ENCODE measurements at places on chromosomes 2 and 18.

DNA sequence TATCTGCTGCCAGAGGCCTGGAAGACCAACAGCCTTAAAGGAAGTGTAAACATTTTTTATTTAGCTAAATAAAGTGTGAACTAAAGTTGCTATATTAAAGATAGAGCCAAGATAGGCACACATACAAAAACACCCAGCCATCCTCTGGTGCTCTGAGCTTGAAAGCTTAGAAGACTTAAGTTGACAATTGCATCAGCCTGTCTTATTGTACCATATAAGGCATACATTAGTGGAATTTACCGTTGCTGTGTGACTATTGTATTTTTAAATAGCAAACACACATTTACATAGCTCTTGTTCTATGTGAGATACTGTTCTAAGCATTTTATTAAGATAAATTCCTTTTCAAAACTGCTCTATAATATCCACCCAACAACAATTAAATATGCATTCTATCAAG is 736.6 kb upstream of the ZEB2 start:
- no peak for DNase-seq

DNA sequence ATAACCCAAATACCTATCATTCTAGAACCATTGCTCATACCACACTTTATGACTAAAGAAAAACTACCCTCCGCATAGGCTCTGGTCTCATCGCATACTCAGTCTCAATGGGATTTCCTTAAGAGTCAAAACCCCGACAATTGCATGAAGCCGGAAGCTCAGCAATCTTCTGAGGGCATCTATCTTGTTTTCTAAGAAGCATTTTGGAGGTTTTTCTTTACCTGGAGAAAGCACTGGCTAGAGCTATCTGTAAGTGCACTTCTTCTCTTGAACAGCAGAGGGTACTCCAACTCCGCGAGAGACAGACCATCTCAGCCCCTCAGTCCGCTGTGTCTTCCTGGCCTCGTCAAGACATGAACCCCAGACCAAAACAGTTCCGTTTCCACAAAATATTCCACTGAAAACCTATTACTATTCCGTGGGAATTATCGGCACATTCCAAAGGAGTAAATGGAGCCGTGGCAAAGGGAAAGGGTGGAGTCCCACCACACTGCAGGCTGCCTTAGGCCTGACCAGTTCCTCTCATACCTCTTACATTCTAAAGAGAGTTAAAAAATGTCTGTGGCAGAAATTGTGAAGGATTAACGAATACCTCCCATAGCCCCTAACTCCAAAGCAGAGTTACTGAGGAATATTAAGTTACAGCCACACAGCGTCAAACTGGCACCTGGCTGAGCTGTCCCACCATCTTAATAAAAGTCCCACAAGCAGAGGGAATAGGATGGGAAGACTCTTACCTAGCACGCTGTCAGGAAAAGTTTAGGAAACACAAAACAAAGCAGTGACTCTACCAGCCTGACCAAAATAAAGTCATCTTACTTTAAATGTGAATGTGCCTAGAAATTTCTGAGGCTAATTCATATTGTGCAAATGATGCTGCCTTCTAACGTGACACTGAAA is 325.6 kb upstream of the VRK2 start:
- DNase-seq, result no peak

GRCh38 chr2:197211881-197212342 is 98.7 kb downstream of the ANKRD44 start:
- DNase-seq, result no peak

DNA sequence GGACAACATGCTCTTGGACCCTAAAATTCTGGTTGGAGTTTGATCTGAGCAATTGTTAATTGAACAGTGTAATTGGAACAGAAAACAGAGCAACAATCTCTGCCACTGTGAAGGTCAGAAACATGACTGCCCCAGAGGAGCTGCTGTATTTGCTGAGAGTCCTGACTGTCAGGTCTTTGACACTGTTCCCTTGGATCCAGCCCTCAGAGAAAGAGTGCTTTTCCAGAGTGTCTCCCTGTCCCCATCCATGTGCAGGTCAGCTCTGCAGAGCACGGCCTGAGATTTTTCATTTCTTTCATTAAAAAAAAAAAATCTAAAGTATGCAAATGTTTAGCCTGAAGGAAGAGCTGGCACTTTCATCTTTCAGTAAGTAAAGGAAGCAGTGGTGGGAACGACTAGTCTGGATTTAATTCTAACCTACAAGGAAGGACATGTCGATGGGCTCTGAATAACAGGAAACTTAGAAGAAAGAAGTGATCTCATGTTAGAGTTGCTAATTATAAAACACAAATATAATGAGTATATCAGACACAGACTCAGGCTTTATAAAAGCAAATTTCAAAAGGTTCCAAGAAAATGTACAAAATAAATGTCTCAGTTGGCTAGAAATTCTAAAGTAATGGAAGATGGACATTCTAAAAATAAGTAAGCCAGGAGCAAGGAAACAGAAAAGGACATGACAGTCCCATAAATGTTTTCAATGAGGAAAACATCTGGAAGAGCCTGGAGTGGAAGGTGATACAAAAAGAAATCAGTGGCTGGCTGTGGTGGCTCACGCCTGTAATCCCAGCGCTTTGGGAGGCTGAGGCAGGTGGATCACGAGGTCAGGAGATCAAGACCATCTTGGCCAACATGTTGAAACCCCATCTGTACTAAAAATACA is 876.5 kb downstream of the EPHA4 start:
- DNase-seq, result no peak

- DNase-seq, result no peak
These were observed 60.7 kb downstream of the VIL1 start for GRCh38 chr2:218479595-218479994.

- no peak for DNase-seq
These were observed 36.1 kb downstream of the ARHGAP15 start for GRCh38 chr2:143165291-143165690.

GRCh38 chr18:23401400-23402347 is 51.4 kb upstream of the RIOK3 start:
- DNase-seq, result no peak

- DNase-seq, result no peak
These were observed 150.9 kb downstream of the SMAD7 start for GRCh38 chr18:48799724-48800315.

DNA sequence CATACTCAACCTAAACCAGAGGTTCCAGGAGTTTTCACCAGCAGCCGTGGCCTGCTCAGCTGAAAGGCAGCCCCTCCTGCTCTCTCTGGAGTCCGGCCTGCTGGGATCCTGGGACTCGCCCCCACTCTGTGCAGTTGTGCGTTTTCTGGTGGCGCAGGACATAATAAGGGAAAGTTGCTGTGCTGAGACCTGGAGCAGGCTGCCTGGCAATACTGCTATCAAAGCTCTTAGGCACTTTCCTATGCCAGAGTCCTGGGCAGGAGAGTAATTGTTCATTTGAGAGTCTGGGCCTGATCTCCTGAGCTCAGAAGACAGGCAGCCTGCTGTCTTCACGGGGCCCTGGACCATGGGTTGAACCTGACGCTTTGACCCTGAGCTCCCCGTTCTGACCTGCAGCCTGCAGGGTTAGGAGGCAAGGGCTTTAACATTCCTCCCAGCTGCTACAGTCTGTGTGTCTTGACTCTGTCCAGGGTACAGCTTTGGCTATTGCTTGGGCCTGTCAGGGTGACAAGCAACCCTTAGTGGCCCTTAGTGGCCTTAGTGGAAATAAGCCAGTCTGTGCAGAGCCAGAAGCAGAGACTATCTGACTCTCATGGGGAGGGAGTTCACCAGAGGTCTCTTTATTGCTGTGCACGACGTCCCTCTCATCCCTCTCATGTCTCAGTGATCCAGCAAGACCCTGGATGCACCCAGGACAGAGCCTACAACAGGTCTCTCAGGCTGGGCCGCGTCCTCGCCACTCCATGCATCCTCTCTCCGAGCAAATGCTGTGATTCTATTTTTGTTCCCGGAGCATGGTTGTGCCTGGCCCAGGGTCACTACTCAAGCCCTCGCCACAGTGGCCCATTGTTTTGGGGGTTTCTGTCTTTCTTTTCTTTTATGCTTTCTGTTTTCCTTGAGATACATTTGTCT is 60.6 kb downstream of the ACKR3 start:
- no peak for DNase-seq

GRCh38 chr2:11949732-11950523 is 203.5 kb downstream of the LPIN1 start:
- no peak for DNase-seq

GRCh38 chr18:79405019-79405780 is 9.5 kb downstream of the NFATC1 start:
- no peak for DNase-seq

DNA sequence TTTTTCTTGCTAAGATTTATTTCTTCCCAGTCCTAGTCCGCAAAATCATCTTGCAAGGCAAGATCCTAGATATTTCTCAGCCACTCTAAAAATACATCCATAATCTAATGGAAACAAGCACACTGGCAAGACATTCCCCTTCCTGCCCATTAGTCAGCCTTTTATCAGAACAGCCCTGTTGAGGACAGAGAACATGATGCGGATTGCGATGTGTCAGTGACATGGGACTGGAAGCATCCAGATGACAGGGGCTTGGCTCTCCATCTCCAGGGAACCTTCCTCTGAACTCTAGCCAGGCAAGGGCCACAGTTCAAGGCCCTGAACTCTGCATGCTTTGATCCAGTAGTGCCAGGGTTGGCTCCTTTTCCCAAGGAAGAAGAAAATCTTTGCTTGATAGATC is 70.0 kb downstream of the VSNL1 start:
- DNase-seq, result no peak

DNA sequence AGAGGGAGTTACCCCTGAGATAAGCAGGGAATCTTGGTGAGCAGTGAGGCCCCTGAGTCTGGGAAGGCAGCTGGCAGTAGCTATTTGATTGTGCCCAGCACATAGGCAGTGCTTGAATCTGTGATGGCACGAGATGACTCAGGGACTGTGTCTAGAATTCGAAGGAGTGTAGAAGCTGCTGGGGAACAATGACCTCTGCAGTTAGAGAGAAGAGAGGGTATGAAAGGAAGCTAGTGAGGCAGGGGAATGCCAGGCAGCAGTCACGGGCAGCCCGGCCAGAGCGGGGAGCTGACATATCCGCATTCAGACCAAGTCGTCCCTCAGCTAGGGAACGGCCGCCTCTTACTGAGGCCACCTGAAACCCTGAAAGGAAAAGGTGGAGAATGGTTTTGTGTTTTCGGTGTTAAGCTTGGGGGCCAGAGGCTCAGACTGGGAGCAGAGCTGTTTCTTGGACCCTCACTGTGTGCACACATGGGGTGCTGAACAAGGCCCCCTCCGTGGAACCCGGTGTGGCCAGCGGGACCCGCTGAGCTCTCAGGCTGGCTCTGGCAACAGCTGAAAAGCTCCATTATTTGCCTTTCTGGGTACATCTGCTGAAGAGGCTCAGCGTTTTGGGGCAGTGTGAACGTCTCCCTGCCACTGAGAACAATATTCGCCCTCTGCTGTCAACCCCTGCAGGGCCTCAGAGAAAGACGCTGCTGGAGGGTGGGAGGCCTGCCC is 32.9 kb downstream of the ARHGEF4 start:
- DNase-seq, result no peak

DNA sequence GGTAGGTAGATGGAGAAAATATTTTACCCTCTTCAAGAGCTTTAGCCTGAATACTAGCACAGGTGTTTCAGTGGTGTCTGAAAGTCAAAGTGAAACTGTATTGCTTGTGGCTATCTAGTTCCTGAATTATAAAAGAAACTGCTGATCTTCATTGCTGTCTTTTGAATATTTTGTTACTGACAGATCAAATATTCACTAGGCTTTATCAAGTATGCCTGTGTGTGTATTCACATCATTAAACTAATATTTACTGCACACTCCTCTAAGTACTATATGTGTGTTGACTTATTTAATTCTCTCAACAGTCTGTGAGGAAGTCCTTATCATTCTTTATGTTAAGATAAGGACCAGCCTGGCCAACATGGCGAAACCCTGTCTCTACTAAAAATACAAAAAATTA is 139.6 kb downstream of the SOCS6 start:
- DNase-seq, result no peak

GRCh38 chr2:59391896-59392295 is 1150.8 kb upstream of the FANCL start:
- no peak for DNase-seq

DNA sequence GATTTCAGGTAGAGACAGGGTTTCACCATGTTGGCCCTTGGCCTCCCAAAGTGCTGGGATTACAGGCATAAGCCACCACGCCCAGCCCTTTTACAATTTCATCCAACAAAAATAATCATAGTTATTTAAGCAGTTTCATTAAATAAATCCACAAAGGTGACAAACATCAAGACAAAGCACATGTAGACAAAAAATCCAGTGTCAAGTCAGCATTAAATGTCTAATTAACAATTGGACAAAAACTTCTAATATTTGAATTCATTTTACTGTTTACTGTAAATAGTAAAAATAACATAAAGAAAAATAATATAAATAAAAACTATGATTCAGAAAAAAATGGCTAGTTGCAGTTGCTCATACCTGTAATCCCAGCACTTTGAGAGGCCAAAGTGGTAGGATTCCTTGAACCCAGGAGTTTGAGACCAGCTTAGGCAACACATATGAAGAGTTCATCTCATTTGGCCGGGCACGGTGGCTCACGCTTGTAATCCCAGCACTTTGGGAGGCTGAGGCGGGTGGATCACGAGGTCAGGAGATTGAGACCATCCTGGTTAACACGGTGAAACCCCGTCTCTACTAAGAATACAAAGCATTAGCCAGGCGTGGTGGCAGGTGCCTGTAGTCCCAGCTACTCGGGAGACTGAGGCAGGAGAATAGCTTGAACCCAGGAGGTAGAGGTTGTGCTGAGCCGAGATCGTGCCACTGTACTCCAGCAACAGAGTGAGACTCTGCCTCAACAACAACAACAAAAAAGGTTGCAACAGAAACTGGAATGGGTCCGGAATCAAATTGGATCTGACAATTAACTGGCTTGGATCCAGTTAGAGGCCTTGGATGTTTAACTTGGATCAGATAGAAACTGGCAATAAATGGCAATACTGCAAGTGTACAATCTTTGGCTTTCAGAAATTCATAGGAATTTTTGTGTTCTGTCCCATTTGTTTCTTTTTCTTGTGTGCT is 56.9 kb upstream of the MAT2A start:
- DNase-seq, result no peak

DNA sequence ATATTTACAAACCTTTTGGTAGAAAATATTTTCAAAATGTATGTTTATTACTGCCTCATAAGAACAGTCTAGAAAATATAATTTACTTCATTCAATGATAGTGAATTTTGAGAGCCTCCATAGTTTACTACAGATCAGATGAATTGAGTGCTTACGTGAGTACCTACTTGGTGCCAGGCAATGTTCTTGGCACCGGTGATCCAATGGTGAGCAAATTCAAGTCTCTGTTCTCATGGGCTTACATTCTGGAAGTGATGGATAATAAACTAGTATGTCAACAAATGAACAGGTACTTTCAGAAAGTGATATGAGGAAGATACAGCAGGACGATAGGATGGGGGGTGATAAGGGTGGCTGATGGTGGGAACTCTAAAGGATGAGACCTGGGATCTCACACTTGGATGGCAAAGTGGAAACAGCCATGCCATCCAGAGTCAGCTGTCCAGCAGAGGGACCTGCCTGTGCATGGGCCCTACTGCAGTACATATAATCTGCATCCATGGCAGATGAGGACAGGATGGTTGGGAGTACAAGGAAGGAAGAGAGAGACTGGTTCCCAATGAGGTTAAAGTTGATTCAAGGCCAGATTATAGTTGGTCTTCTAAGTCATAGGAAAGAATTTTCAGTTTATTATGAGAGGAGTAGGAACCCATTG is 277.0 kb downstream of the NEDD4L start:
- no peak for DNase-seq
